ENCODE measurements at places on chromosomes 3 and 15.

- no peak for DNase-seq
Measured at GRCh38 chr3:183710231-183710630, 12.6 kb downstream of the YEATS2 start.

DNA sequence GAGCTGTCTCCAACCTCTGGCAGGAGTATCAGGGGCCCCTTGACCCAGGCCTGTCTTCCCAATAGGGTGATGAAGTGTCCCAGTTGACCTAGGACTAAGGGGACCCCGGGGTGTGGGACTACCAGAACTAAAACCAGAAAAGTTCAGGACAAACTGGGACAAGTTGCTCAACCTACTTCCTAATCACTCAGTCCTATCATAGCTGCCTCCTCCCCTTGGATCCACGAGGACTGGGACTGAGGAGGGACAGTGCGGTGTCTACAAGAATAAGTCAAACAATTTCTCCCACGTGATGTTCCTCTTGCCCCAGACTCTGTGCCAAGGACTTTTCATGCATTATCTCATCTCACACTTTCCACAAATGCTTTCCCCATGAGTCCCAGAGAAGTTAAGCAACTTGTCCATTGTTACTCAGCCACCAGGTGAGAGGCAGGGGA lies 49.4 kb upstream of the SLCO2A1 start:
- no peak for DNase-seq

DNA sequence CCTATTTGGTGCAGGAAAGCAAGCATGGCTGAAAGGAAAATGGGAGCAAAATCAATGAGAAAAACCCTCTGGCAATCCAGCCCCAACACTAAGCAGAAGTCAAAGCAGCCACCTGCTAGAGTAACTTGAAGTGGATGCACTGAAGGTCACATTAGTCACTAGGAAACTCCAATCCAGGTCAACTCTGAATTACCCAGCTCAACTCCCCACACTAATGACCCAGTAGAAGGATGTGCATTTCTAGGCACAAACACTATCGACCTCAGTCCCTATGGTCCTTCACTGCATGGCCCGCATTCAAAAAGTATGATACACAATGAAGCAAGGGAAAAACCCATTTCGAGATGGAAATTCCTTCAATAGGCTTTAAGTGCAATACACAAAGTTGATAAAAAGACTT lies 80.6 kb downstream of the RAD18 start:
- no peak for DNase-seq

DNA sequence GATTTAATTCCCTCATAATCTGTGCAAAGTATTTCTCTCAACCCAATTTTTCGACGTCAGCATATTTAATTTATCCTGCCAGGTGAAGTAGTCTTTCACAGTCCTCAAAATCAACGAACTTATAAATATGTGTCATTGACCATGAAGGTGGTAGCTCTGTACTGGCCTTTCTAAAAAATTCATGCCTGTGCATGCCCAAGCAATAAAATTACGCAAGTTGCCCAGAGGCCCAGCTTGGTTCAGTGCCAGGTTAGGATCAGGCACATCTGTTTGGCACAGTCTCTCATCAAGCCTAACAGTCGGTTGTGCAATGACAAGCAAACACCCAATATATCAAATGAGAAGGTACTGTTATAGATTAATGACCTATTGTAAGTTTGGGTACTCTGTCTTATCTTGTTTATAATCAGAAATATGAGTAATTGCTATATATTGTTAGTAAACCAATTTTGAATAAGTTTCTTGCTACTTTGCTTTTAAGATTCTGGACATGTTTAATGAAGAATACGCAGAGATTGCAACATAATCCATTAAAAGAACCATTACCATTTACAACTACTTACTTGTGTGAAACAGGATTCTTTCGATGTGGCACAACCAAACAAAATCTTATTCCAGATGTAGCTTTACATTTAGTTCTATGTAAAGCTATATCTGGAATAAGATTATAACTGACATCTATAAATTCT lies 159.0 kb upstream of the IL12A start:
- DNase-seq, result no peak

All from GM13976 (cell line).